ENCODE measurements at places on chromosomes 2 and 18.
A peak's percentile ranks its signal among the peaks of the same experiment; 100 is the strongest.

- no peak for DNase-seq
These were observed 56.2 kb upstream of the SLC39A10 start for GRCh38 chr2:195600778-195601177.

- no peak for DNase-seq
These were observed 226.5 kb downstream of the PID1 start for GRCh38 chr2:229044581-229044980.

- DNase-seq = no peak
These were observed 31.6 kb downstream of the LIMS1 start for GRCh38 chr2:108565778-108566375.

DNA sequence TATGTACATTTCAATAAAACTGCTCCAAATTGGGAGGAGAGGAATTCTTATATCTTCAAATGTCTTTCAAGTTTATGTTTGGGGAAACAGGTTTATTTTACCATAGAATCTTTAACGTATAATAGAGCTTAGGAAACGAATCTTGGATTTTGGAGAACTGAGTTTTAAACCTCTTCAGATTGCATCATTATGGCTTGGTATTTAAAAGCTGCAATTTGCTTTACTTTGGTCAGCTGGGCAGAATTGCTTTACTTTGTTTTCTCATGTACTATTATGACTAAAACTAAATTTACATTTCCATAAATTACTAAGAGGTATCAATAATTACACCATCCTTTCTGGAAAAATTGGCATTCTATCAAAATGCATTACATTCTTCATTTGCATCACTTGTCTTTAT lies 54.6 kb downstream of the BAZ2B start:
- peak; percentile 67 for DNase-seq

GRCh38 chr2:168155046-168155445 lies 92.3 kb downstream of the STK39 start:
- DNase-seq = no peak

DNA sequence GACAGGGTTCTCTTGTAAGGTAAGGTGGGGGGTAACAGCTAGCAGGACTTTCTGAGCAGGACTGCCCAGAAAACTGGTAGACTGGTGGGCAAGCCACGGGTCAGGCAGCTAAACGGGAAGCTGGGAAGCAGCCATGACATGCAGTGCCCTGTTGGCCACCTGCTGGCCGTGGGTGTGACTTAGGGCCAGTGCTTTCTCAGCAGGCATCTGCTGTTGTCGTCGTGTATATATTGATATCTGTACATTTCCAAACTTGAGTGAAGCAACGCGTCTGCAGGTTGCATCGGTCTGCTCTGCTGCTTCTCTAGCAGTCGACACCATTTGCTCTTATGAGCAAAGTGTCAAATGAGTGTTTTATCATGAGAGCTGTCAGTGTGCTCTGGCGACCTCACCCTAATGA lies 31.0 kb downstream of the COA5 start:
- DNase-seq = no peak

DNA sequence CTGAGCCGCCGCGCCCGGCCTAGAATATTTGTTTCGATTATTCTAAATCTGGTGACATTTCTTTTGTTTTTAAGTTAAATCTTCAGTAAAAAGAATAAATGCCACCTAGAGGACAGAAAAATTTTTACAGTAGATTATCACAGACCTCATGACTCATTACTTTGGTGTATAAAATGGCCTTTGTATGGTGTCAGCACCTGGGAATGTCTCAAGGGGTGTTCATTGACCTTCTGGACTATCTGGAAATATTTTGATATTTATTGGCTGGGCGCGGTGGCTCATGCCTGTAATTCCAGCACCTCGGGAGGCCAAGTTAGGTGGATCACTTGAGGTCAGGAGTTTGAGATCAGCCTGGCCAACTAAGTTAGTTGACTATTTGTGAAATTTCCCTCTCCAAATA lies 30.3 kb upstream of the SLC30A6 start:
- DNase-seq = peak; percentile 60

GRCh38 chr2:20617081-20617575 lies 33.8 kb downstream of the HS1BP3 start:
- DNase-seq = no peak

Data from MV-4-11 (cell line).